Karpas-422 (cell line): ENCODE measurements at places on chromosomes 2 and 18. TPM values are rescaled to one million over a fixed set of nuclear protein-coding genes. Genes with fewer than 3 reads are reported as not detected.

GRCh38 chr2:17270894-17271293 lies 247.3 kb downstream of the RAD51AP2 start:
- peaks cover 4% of the 10 kb centered on the region; the same call in 1 of the 2 replicates for H3K4me1 ChIP-seq
- DNase-seq: no peak
- H3K27ac ChIP-seq: no peak overlapping the region
- no peaks in the 10 kb centered on the region for H3K27me3 ChIP-seq

DNA sequence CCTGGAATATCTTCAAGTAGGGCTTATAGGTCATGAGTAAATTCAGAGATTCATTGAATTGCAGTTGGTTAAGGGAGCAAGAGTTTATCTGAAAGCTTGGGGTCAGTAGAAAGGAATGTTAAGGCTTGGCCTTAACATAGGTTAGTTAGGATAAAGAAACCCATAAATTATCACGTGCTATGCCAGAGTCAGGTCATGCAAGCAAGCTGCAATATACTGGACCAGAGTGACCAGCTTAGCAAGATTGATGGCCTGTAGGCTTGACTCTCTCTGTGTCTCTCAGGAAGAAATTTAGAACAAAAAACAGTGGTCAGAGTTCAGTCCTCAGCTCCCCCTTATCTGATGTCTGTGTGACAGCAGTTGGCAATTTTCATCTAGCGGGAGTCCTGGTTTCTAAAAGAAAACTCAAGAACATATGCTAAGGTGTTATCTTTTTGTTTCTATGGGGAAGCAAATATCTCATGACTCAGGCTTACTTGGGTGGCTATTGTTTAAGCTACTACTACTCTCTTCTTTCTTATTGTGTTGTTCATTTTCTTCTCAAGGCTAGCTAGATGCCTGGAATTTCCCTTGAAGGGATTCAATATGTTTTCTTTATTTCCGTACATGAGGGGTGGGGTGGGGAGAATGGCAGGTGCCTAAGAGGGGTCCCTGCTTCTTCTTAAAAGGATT lies 28.7 kb upstream of the MARCO start:
- no peaks in the 10 kb centered on the region for H3K27me3 ChIP-seq
- no peak overlapping the region for H3K27ac ChIP-seq
- H3K4me3 ChIP-seq: no peak overlapping the region
- DNase-seq: no peak
- H3K36me3 ChIP-seq: no peaks in the 10 kb centered on the region

DNA sequence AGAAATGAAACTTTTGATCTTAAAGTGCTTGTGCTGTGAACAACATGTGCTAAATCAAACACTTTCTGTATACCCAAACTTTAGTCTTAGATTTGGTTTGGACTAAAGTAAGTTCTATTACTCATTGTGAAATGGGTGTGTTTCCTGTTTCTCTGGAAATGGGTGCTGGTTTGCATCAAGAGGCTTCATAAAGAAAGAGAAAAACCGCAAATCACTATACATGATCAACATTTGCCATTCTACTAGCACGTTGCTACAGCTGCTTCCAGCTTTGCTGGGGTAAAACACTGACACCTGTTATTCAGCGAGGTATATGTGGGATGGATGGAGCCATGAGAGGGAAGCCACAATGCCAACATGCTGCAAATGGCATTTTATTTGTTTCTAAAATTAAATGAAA lies 547.0 kb upstream of the ACVR2A start:
- no peaks in the 10 kb centered on the region for H3K27me3 ChIP-seq
- H3K36me3 ChIP-seq: no peaks in the 10 kb centered on the region
- H3K27ac ChIP-seq: no peak overlapping the region
- H3K4me3 ChIP-seq: no peak overlapping the region
- no peaks in the 10 kb centered on the region for H3K4me1 ChIP-seq
- DNase-seq: no peak

Gene ICOS
- not detected in 2 replicates for total RNA-seq

Gene PRKD3
- total RNA-seq: 10.8 and 20.8 TPM in 2 replicates

DNA sequence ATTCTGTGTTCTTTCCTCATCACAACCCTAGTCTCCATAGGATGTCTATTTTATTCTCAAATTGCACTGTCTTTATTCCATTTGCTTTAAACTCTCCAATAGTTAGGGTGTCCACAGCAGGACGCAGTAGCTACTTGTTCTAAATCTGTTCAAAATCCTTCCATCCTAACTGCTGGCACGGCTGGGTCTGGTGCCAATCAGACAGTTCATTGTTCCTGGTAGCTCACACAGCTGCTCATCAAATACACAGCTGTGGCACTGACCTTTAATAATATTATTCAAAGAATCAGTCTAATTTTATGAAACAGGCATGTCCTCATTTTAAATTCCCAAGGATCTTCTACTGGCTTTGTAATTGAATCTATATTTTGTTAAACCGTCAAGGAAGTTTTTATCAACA lies 59.7 kb upstream of the TMEFF2 start:
- no peak for DNase-seq
- no peaks in the 10 kb centered on the region for H3K4me1 ChIP-seq
- no peaks in the 10 kb centered on the region for H3K36me3 ChIP-seq
- no peaks in the 10 kb centered on the region for H3K27me3 ChIP-seq
- no peak overlapping the region for H3K27ac ChIP-seq

GRCh38 chr2:186532891-186533290 lies 46.8 kb downstream of the ZC3H15 start:
- H3K36me3 ChIP-seq: no peaks in the 10 kb centered on the region
- no peaks in the 10 kb centered on the region for H3K4me1 ChIP-seq

DNA sequence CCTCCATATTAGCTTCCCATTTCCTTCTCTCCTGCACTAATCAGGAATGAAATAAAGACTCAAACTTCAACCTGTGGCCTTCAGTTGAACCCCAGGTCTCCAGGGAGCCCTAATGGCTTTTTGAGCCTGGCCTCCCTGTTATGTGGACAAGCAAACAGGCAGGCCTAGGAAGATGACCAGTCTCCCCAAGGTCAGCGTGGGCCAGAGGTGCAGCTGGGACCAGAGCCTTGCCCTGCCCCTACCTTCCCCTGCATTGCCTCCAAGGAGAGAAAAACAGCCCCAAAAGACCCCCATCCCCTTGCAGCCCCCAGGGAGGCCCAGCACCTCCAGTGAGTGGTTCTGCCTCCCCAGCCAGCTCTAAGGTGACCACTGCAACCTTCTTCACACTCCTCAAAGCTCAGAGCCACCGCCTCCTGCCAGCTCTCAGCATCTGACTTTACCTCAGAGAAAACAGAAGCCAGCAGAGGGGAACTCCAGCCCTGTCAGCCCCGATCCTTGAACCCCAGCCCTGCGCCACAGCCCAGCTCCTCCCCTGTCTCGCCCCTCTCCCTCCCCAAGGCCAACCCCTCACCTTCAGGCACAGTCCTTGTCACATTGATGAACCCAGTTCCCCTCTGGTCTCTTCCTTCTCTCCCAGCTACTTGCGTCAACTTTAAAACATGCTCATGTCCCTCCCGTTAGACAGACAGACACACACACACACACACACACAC lies 59.5 kb upstream of the ID2 start:
- no peak for DNase-seq
- H3K4me1 ChIP-seq: no peaks in the 10 kb centered on the region
- no peaks in the 10 kb centered on the region for H3K27me3 ChIP-seq
- H3K36me3 ChIP-seq: no peaks in the 10 kb centered on the region
- no peak overlapping the region for H3K4me3 ChIP-seq

DNA sequence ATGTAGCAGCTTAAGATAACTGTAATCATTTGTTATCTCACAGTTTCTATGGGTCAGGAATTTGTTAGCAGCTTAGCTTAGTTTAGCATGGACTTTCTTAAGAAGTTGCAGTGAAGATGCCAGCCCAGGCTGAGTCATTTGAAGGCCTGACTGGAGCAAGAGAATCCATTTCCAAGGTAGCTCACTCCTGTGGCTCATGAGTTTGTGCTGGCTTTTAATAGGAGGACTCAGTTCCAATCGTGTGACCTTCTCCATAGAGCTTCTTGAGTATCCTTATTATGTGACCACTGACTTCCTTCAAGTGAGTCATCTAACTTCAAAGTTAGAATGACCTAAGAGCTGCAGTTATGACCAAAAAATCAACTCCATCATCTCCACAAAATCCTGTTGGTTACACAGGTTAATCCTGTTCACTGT lies 1.4 kb downstream of the GPATCH11 start:
- peaks cover 8% of the 10 kb centered on the region; the same call in 1 of the 2 replicates for H3K36me3 ChIP-seq
- peak overlapping the region; percentile 28 for H3K27ac ChIP-seq
- H3K4me1 ChIP-seq: peaks cover 66% of the 10 kb centered on the region
- peak overlapping the region; percentile 83 for H3K4me3 ChIP-seq

DNA sequence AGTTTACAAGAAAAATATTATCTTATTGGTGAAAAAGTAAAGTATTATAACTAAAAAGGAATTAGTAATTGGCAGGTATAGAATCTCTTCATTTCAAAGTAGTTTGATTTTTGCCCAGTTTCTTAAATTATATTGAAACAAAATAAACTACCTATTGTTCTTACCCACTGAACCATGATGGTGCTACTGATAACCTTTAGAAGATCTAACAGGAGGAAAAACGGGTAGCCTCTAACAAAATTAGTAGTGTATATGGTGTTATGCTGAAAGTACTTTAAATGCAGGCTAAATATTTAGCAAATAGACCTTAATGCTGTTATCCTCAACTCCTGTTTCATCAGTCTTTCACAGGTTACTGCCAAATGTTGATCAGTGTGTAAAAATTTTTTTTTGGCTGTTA lies 19.1 kb downstream of the MRPS9 start:
- H3K4me1 ChIP-seq: peaks cover 21% of the 10 kb centered on the region
- peak overlapping the region; percentile 52 for H3K27ac ChIP-seq
- no peaks in the 10 kb centered on the region for H3K27me3 ChIP-seq
- DNase-seq: no peak
- peaks cover 29% of the 10 kb centered on the region for H3K36me3 ChIP-seq

GRCh38 chr2:167652401-167652800 lies 595.0 kb downstream of the STK39 start:
- H3K36me3 ChIP-seq: no peaks in the 10 kb centered on the region
- no peak overlapping the region for H3K4me3 ChIP-seq
- H3K27me3 ChIP-seq: no peaks in the 10 kb centered on the region
- no peak for DNase-seq

DNA sequence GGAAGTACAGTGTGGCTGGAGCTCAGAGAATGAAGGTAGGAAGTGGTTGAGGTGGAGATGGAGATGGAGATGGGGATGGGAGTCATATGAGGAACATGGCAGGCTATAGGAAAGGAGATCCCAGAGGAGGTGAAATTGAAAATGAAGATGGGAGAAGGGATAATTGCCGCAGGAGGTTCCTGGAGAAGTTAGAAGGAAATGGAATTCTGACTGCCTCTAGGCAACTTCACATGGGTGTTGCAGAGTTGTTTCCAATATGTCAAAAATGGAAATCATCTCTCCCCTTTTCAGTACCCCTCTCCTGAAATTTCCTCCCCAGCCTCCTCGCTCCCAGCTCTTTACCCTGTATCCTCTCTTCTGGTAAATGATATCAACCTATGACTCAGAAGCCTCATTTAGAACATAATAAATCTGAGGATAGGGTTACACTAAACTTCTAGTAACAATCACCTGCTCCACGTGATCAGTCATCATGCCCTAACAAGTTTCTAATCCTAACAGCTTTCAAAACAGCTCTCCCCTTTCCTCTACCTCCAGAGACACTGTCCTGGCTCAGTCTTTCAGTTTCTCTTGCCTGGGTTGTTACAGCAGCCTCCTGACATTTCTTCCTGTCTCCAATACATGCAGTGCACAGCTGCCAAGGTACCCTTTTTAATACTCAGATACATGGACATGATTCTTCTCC lies 201.9 kb upstream of the RBMS1 start:
- no peaks in the 10 kb centered on the region for H3K36me3 ChIP-seq
- no peak for DNase-seq
- H3K4me1 ChIP-seq: no peaks in the 10 kb centered on the region
- H3K4me3 ChIP-seq: no peak overlapping the region
- no peaks in the 10 kb centered on the region for H3K27me3 ChIP-seq

DNA sequence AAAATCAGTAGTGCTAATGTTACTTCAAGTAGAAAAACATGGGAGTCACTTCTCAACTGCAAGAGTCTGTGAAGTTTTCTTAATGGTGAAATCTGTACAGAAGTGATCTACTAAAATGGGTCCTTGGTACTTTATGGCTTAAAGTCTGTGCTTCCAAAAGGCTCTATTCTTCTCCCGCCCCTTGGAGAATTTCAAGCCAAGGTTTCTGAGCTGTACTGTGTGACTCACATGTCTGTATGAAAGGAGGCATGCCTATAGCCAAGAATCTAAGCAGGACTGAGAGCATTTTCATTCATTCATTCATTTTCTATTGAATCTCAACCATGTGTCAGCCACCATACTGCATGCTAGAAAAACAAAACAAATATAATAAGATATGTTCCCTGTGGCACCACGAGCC lies 19.8 kb upstream of the DDX18 start:
- DNase-seq: no peak
- no peak overlapping the region for H3K27ac ChIP-seq
- H3K36me3 ChIP-seq: no peaks in the 10 kb centered on the region
- H3K4me3 ChIP-seq: no peak overlapping the region
- H3K4me1 ChIP-seq: no peaks in the 10 kb centered on the region

Gene STARD6
- total RNA-seq: 0.47 TPM in 1 of 2 replicates, not detected in the other

DNA sequence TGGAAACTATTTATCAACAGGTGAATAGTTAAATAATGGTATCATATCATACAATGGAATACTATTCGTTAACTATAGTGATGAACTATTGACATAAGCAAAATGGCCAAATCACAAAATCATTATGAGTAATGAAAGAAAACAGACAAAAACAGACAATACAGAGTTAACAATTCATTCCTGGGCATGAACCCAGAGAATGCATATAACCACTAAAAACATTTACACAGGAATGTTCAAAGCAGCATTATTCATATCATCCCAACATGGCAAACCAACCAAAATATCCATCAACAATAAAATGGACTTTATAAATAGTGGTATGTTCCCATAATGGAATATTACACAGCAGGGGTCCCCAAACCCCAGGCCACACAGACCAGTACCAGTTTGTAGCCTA lies 131.2 kb upstream of the CYP1B1 start:
- no peak for DNase-seq
- H3K27ac ChIP-seq: no peak overlapping the region
- no peaks in the 10 kb centered on the region for H3K36me3 ChIP-seq

Gene HOXD10
- total RNA-seq: not detected in 2 replicates

Gene CNGA3
- total RNA-seq: 0.07 TPM in 1 of 2 replicates, not detected in the other

GRCh38 chr2:159026170-159026569 lies 57.7 kb downstream of the TANC1 start:
- H3K27ac ChIP-seq: no peak overlapping the region
- no peak overlapping the region for H3K4me3 ChIP-seq
- no peak for DNase-seq
- H3K36me3 ChIP-seq: no peaks in the 10 kb centered on the region
- no peaks in the 10 kb centered on the region for H3K27me3 ChIP-seq
- no peaks in the 10 kb centered on the region for H3K4me1 ChIP-seq

- H3K36me3 ChIP-seq: no peaks in the 10 kb centered on the region
- no peak overlapping the region for H3K4me3 ChIP-seq
- H3K27ac ChIP-seq: no peak overlapping the region
- no peak for DNase-seq
These were observed 230.8 kb downstream of the ATAD2B start for GRCh38 chr2:23695890-23696751.

Gene ALPP
- not detected in 2 replicates for total RNA-seq

GRCh38 chr18:13556502-13556901 lies 169.9 kb downstream of the FAM210A start:
- no peaks in the 10 kb centered on the region for H3K36me3 ChIP-seq
- no peaks in the 10 kb centered on the region for H3K27me3 ChIP-seq
- H3K4me1 ChIP-seq: peaks cover 36% of the 10 kb centered on the region
- no peak overlapping the region for H3K27ac ChIP-seq
- H3K4me3 ChIP-seq: no peak overlapping the region

GRCh38 chr2:57720728-57721627 lies 325.6 kb upstream of the VRK2 start:
- no peaks in the 10 kb centered on the region for H3K27me3 ChIP-seq
- H3K4me3 ChIP-seq: no peak overlapping the region
- H3K27ac ChIP-seq: no peak overlapping the region
- H3K36me3 ChIP-seq: no peaks in the 10 kb centered on the region
- no peaks in the 10 kb centered on the region for H3K4me1 ChIP-seq
- DNase-seq: peak; percentile 81

Gene ASB18
- total RNA-seq: not detected in 2 replicates
